ENCODE measurements at places on chromosomes 6 and 20.

- no peak for DNase-seq
These were observed 8.5 kb upstream of the PACSIN1 start for GRCh38 chr6:34457382-34457741.

- DNase-seq, result no peak
These were observed 37.7 kb downstream of the KIF25 start for GRCh38 chr6:168035098-168035660.

DNA sequence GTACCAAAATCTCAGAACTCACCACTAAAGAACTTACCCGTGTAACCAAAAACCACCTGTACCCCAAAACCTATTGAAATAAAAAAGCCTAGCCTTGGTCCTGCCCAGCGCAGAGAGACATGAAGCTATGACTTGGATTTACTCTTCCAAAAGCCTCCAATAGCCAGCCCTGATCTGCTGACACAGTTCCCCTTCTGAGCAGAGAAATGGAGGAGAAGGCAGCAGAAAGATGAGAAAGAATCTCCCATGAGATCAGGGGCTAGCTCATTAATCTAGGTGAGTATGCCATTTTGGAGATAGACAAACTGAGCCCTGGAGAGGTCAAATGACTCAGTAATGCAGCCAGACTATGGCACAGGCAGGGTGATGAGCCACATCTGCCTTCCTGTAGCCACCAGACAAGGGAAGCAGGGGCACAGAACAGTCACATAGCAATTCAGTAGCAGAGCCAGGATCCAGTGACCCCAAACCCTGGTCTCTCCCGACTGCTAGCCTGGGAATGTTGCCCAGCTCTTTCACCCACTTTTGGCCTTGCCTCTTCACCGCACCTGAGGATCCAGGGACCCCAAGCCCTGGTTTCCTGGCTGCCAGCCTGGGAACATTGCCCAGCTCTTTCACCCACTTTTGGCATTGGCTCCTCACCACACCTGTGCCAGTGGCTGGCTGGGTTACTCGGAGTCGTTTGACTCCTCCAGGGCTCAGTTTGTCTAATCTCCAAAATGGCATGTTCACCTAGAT, 7.2 kb upstream of the SDCBP2 start:
- no peak for DNase-seq

DNA sequence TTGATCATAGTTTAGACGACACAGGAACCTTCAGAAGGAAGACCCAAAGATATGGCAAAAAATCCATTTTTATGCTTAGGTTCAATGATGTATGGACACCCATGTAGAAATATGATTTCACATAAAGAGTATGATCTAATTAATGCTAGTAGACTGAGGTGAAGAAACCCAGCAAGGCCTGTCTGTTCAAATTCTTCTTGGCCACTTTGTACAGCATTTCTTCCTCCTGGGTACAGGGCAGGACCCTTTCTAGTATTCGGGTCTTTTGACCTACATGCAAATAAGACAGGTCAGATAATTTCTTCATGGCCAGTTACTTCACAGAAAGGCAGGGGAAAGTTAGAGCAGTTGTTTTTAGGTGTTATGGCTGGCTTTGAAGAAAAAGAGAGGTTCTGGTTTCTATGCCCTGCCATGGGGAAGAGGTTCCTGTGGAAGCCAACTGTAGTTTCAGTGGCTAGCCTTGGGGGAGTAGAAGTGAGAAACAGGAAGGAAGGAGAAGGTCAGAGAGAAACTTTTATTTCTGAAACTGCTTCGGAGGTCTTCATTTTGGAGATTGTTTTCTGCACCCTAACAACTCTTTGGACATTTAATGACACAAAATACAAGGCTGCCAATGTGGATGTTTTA, 208.3 kb downstream of the PTPRK start:
- no peak for DNase-seq

DNA sequence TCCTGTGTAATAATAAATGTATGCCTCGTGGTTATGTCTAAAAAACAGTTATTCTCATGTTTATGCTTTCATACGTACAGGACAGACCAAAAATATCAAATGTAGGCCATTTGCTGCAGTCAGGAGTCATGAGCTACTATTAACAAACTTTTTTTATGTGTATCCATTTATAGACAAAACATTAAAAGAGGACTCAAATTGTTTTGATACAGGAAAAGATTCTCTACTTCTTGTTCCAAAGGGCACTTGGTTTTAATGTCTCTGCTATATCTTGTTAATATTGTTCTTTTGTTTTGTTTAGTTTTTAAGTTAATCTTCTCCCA, 155.2 kb downstream of the ZDHHC14 start:
- no peak for DNase-seq

DNA sequence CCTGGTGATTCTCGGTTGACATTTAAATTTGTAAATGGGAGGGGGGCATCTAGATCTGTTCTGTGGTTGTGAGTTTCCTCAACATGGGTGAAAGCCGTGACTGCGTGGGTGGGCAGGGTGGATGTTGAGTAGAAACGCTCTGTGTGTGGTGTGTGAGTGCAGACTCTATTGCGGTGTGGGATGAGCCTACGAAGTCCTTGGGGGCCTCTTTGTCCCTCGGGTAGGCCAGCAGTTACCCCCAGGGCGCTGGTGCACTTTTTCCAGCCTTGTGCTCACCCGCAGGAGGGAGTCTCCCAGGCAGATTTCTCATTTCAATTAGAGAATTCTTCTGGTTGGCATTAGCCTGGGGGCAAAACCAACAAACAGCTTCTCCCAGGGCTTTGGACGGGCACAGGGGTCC, 10.6 kb downstream of the TOX2 start:
- DNase-seq, result peak; percentile 63

- DNase-seq, result no peak
These were observed 36.1 kb downstream of the CAP2 start for GRCh38 chr6:17429383-17430061.

- peak; percentile 17 for DNase-seq
These were observed 49.4 kb upstream of the ARMC2 start for GRCh38 chr6:108798670-108799353.

- no peak for DNase-seq
These were observed 47.5 kb upstream of the VSX1 start for GRCh38 chr20:25129428-25129827.

- DNase-seq, result no peak
These were observed 34.4 kb upstream of the ZFAND3 start for GRCh38 chr6:37785002-37785662.

GRCh38 chr6:128242765-128243403, 277.5 kb downstream of the PTPRK start:
- no peak for DNase-seq

- DNase-seq, result peak; percentile 56
These were observed 2.7 kb downstream of the C20orf204 start for GRCh38 chr20:64038565-64039292.

DNA sequence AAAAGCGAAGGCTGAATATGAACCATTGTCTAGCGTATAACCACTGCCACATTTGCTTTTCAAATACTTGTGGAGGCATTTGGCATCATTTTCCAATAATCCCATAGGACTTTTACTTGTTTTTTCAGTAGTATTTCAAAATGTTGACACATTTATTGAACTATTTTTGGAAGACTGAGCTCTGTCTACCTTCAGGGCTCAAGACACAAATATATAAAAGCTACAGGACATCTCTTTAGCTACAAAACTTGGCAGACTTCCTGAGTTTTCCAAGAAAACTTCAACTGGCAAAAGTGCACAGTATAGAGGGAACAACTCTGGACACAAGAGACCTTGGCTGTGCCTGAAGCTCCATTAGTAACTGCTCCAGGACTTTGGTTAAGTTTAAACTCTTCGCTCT, 13.4 kb downstream of the EPB41L2 start:
- no peak for DNase-seq

All from stimulated activated CD8-positive, alpha-beta memory T cell treated with anti-CD3 and anti-CD28 coated beads, Interleukin-7, amount 100 ng/mL, for 48 hours (primary cell).